G401 (cell line): ENCODE measurements at places on chromosomes 6 and 20. TPM values are rescaled to one million over a fixed set of nuclear protein-coding genes. Genes with fewer than 3 reads are reported as not detected.

Gene UFL1
- 8.8 and 13.9 TPM in 2 replicates for total RNA-seq

Gene KCNS1
- not detected in 2 replicates for total RNA-seq

Gene PSORS1C1
- not detected in 2 replicates for total RNA-seq

Gene LCA5
- total RNA-seq, result 18.8 and 24.2 TPM in 2 replicates

Gene OXT
- not detected in 2 replicates for total RNA-seq

Gene TMC2
- not detected in 2 replicates for total RNA-seq

Gene CCN6
- not detected in 2 replicates for total RNA-seq

Gene SLC12A5
- total RNA-seq, result 0.03 and 0.43 TPM in 2 replicates

Gene SEMG1
- not detected in 2 replicates for total RNA-seq

Gene TRIM15
- not detected in 2 replicates for total RNA-seq

Gene FAM217A
- total RNA-seq, result not detected in 2 replicates

Gene ADTRP
- total RNA-seq, result 9.9 and 16.8 TPM in 2 replicates

Gene TBXT
- 2.2 TPM in 1 of 2 replicates, not detected in the other for total RNA-seq

Gene GNRH2
- not detected in 2 replicates for total RNA-seq

Gene GPR63
- not detected in 2 replicates for total RNA-seq

Gene UST
- not detected in 2 replicates for total RNA-seq

Gene CRNKL1
- total RNA-seq, result 19.3 and 34.7 TPM in 2 replicates

Gene TDP2
- 41.1 and 58.3 TPM in 2 replicates for total RNA-seq

Gene EYA4
- not detected in 2 replicates for total RNA-seq

Gene PHACTR3
- total RNA-seq, result not detected in 2 replicates

Gene RNF39
- total RNA-seq, result not detected in 2 replicates

Gene CTAGE9
- total RNA-seq, result not detected in 2 replicates

Gene SEL1L2
- total RNA-seq, result not detected in 2 replicates

Gene GABRR2
- not detected in 2 replicates for total RNA-seq

Gene NFATC2
- 0.12 and 0.95 TPM in 2 replicates for total RNA-seq

Gene MRS2
- total RNA-seq, result 23.0 and 23.1 TPM in 2 replicates

Gene SPATA25
- total RNA-seq, result 1.0 TPM in 1 of 2 replicates, not detected in the other

Gene GHRH
- not detected in 2 replicates for total RNA-seq

Gene APOM
- 2.3 and 3.6 TPM in 2 replicates for total RNA-seq

Gene LINC00237
- not detected in 2 replicates for total RNA-seq

Gene PTCRA
- not detected in 2 replicates for total RNA-seq

Gene IFNGR1
- 10.5 and 29.8 TPM in 2 replicates for total RNA-seq

Gene NR2E1
- total RNA-seq, result 0.31 TPM in 1 of 2 replicates, not detected in the other

Gene POM121L2
- not detected in 2 replicates for total RNA-seq

Gene PARD6B
- 30.0 and 43.3 TPM in 2 replicates for total RNA-seq

Gene CLPSL1
- total RNA-seq, result not detected in 2 replicates

Gene TMEM74B
- total RNA-seq, result 1.2 TPM in 1 of 2 replicates, not detected in the other

Gene MYL9
- total RNA-seq, result 28.2 and 41.4 TPM in 2 replicates

Gene TRDN
- total RNA-seq, result not detected in 2 replicates

Gene THBS2
- 0.14 and 0.18 TPM in 2 replicates for total RNA-seq

Gene PROKR2
- total RNA-seq, result not detected in 2 replicates

Gene CAGE1
- total RNA-seq, result 0.47 TPM in 1 of 2 replicates, not detected in the other

Gene MYBL2
- total RNA-seq, result 28.0 and 36.1 TPM in 2 replicates

Gene RIPPLY2
- not detected in 2 replicates for total RNA-seq

Gene SLC24A3
- total RNA-seq, result not detected in 2 replicates

Gene HSPA1L
- total RNA-seq, result 0.75 and 0.98 TPM in 2 replicates

Gene FOXC1
- total RNA-seq, result 10.2 and 11.4 TPM in 2 replicates

Gene FRS3
- total RNA-seq, result 1.7 and 3.3 TPM in 2 replicates

Gene GSS
- 104 and 112 TPM in 2 replicates for total RNA-seq

Gene GTSF1L
- total RNA-seq, result not detected in 2 replicates

Gene ISM1
- not detected in 2 replicates for total RNA-seq

Gene FOXS1
- 3.4 and 9.5 TPM in 2 replicates for total RNA-seq

Gene FAM83B
- total RNA-seq, result not detected in 2 replicates

Gene POU5F1
- 0.18 TPM in 1 of 2 replicates, not detected in the other for total RNA-seq

Gene GRM1
- not detected in 2 replicates for total RNA-seq
